Ureter (tissue), 1 donor: ENCODE measurements at places on chromosomes 6 and 20. TPM values are rescaled to one million over a fixed set of nuclear protein-coding genes. Genes with fewer than 3 reads are reported as not detected.

The BPI gene
- not detected for total RNA-seq

The OR12D3 gene
- not detected for total RNA-seq

The SEMG2 gene
- total RNA-seq = not detected

The TFAP2D gene
- total RNA-seq = not detected

The RNF144B gene
- 34.0 TPM for total RNA-seq

The CST2 gene
- not detected for total RNA-seq

The PEX6 gene
- total RNA-seq = 23.0 TPM

The HBS1L gene
- total RNA-seq = 61.2 TPM

The GHRH gene
- not detected for total RNA-seq

The PLCB1 gene
- 48.3 TPM for total RNA-seq

The EYA4 gene
- total RNA-seq = 4.1 TPM

The JPH2 gene
- 35.2 TPM for total RNA-seq

The SLC32A1 gene
- not detected for total RNA-seq

The LRRC1 gene
- total RNA-seq = 46.9 TPM

The SPATS1 gene
- not detected for total RNA-seq

The ADGRG6 gene
- 145 TPM for total RNA-seq

The APOM gene
- total RNA-seq = 2.4 TPM

The FERMT1 gene
- total RNA-seq = 41.8 TPM

The PSORS1C2 gene
- total RNA-seq = not detected

The GATA5 gene
- total RNA-seq = 4.1 TPM

The ZDHHC14 gene
- 23.5 TPM for total RNA-seq

The C20orf96 gene
- total RNA-seq = 10.4 TPM

The LTB gene
- 0.42 TPM for total RNA-seq

The SUMO4 gene
- total RNA-seq = 5.0 TPM

The HLA-F gene
- 51.6 TPM for total RNA-seq

The EFCAB8 gene
- total RNA-seq = 1.0 TPM

The BFSP1 gene
- total RNA-seq = 1.0 TPM

The FOXO3 gene
- total RNA-seq = 66.7 TPM

The PDYN gene
- not detected for total RNA-seq

The TSPO2 gene
- not detected for total RNA-seq
